ENCODE measurements at places on chromosomes 4 and X. TPM values are rescaled to one million over a fixed set of nuclear protein-coding genes. Genes with fewer than 3 reads are reported as not detected.
A peak's percentile ranks its signal among the peaks of the same experiment; 100 is the strongest.

The FAM47B gene
- total RNA-seq, result not detected

The SMIM10L2A gene
- total RNA-seq, result under 0.01 TPM

The BTC gene
- 0.43 TPM for total RNA-seq

The ZMAT1 gene
- 0.43 TPM for total RNA-seq

The GPR50 gene
- total RNA-seq, result not detected

The DOK7 gene
- not detected for total RNA-seq

The IL2 gene
- total RNA-seq, result not detected

GRCh38 chr4:113673450-113673849, 88.1 kb downstream of the CAMK2D start:
- DNase-seq, result no peak

DNA sequence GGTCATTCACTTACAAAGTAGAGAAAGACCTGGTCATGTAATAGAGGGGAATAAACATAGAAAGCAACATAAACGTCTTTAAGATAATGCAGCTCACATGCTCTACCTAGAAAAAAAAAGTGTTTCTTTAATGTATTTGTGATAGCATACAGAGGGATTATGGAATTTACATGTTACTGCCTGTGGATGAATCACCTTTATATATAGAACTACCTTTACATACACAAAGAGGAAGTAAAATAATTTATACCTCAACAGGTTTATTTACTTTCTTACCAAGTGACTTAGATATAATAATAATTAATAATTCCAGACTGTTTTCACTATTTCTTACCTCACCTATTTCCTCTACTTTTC, 81.5 kb downstream of the PPP3CA start:
- DNase-seq, result no peak

- peak; percentile 38 for DNase-seq
These were observed 44.9 kb upstream of the PRSS48 start for GRCh38 chr4:151231915-151232595.

GRCh38 chr4:179631321-179631720, 2189.1 kb upstream of the AGA start:
- no peak for DNase-seq

- no peak for DNase-seq
These were observed 19.3 kb upstream of the CLNK start for GRCh38 chr4:10703766-10704429.

DNA sequence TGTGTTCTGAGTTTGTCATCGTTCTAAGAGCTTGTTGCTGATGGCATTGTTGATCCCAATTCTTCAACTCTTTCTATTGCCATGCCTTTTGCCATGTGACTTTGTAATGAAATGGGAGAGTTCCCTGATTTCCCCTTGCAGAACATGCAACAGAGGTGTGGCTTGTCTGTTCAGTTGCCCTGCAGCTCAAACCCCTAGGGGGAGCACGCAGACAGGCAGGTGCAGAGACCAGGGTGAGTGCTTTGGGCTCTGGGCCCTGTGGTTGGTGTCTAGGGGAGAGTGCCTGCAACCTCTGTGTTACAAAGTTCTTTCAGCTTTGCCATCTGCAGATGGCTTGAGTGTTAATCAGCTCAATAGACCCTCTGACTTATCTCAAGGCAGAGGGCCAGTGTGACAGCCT, 332.7 kb downstream of the MID1IP1 start:
- DNase-seq, result no peak

GRCh38 chrX:137707348-137707747, 141.4 kb downstream of the ZIC3 start:
- DNase-seq, result no peak

- DNase-seq, result no peak
These were observed 191.9 kb upstream of the CXCL13 start for GRCh38 chr4:77413766-77414165.
